GM23338 (cell line): ENCODE measurements at places on chromosomes 7 and 10. TPM values are rescaled to one million over a fixed set of nuclear protein-coding genes. Genes with fewer than 3 reads are reported as not detected.

- no peak for DNase-seq
Measured at GRCh38 chr7:24440892-24441291, 132.4 kb upstream of the PALS2 start.

DNA sequence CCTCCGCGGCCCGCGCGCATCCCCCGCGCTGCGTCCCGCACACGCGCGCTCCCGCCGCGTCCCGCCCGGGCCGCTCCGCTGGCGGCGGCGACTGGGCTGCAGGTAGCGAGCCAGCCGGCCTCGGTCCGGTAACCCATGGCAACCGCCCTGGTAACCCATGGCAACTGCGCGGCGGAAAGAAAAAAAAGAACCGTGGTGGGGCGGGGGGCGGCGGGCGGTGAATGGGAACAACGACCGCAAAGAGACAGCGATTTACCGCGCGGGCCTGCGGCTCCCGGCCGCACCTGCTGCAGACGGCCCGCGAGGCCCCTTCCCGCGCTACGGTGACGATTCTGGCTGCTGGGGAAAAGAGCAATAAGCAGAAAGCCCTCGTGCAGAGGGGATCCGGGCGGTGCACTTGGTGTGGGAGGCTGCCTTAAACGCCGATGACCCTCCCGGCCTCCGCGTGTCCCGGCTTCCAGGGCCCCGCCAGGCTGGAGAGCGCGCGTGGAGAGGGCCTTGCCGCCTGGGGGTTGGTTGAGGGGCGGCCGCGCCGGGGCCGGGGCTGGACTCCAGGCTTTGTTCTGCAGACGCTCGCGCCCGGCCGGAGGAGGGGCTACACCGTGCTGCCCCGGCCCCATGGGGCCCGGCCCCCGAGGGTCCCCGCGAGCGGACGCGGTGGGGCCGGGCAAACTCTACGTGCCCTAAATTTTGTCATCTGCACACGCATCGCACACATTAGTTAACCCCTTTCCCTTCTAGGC is 84.7 kb downstream of the SNX10 start:
- DNase-seq: peak; percentile 91

DNA sequence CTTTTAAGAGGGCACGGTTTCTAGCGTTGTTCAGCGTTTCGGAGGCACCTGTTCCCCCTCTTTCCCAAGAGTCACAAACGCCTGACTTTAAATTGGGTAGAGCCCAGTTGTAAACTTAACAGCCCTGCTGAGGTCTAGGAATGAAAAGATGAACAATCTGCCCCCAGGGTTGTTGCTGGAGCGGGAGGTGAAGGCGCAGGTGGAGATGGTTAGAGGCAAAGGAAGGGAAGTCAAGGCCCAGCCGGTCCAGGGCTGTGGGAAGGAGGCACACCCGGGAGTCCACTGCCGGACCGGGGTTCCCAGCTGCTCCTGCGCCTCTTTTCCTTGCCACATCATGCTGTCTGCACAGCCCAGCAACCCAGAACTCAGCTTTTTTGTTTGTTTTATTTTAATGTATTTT is 770 bp downstream of the PRXL2A start:
- DNase-seq: peak; percentile 15

The RPEL1 gene
- not detected in 2 replicates for total RNA-seq

GRCh38 chr7:40220421-40220911 is 85.7 kb downstream of the SUGCT start:
- DNase-seq: no peak
